ENCODE measurements at places on chromosomes 2 and 18. TPM values are rescaled to one million over a fixed set of nuclear protein-coding genes. Genes with fewer than 3 reads are reported as not detected.

Gene LHCGR
- total RNA-seq: not detected

Gene PPM1G
- 88.5 TPM for total RNA-seq

GRCh38 chr2:160338901-160339685, 139.0 kb upstream of the ITGB6 start:
- DNase-seq: no peak

DNA sequence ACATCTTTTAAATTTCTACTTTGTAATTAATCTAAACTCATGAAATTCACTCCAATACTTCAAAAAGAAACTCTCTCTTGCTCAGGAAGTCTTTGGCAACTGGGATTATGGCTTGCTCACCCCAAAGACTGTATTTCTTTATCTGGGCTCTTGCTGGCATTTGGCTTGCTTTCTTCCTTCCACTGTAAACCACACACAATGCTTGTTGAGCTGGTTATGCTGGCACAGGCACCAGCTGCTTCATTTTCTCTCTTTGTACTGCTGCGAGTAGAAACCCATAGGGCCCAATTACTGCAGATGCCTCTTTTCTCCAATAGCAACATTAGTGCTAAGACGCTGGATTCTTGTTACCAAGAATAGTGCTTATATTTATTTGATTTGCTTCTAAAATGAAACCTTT, 51.4 kb downstream of the SLC38A11 start:
- DNase-seq: no peak

- no peak for DNase-seq
Measured at GRCh38 chr2:14354231-14354630, 278.3 kb upstream of the LRATD1 start.

Measured in dermis microvascular lymphatic vessel endothelial cell (primary cell).